ENCODE measurements at places on chromosomes 11 and 22.

DNA sequence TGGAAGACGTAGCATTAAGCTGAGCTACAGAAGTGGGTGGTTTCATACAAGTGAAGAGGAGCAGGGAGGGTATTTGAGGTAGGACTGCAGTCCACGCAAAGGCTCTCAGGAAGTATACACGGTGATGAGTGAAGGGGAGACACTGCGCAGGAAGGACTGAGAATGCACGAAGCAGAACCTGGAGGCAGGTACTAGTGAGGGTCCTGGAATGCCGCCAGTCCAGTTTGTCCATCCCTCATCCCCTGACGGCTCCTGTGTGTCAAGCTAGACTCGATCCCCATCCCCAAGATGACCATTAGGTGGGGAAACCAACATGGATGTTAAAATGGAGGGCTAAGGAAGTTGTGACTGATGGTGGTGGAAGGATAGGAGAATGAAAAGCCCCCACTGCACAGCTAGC lies 23.8 kb downstream of the ART5 start:
- no peak for DNase-seq

GRCh38 chr11:66313321-66314185 lies 3.3 kb downstream of the CD248 start:
- DNase-seq = no peak

- no peak for DNase-seq
Measured at GRCh38 chr11:29310725-29311342, 706.0 kb downstream of the KCNA4 start.

GRCh38 chr11:13135385-13136271 lies 126.5 kb downstream of the RASSF10 start:
- no peak for DNase-seq

GRCh38 chr11:11981840-11982239 lies 26.6 kb downstream of the DKK3 start:
- DNase-seq = no peak

DNA sequence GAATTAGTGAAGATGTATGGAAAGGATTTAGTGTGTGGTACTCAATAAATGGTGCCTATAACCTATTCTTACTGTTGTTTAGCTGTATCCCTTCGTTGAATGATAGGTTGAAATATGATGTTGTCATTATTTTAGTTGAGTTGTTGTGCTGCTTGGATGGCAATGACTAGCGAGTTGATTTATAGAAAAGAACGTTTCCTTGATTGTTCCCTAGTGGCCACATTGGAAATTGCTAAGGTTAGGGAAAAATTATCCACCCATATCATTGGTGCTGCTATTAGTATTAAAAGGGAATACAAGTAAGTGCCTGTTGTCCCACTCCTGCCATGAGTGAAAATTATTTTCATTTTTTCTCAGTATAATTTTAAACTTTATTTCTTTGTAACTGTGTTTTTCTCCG lies 14.5 kb downstream of the EMSY start:
- no peak for DNase-seq

GRCh38 chr11:93845181-93846092 lies 5.0 kb downstream of the VSTM5 start:
- DNase-seq = no peak

Measured in H54 (cell line).